Endodermal cell (in vitro differentiated cells): ENCODE measurements at places on chromosomes 2 and 18.

DNA sequence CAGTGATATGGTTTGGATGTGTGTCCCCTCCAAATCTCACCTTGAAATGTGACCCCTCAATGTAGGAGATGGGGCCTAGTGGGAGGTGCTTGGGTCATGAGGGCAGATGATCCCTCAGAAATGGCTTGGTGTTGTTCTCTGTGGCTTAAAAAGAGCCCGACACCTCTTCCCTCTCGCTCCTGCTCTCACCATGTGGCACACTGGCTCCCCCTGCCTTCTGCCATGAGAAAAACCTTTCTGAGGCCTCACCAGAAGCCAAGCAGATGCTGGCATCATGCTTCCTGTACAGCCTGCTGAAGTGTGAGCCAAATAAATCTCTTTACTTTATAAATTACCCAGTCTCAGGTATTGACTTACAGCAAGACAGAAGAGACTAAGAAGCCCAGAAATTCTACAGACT lies 357.1 kb downstream of the NRXN1 start:
- DNase-seq, result peak; percentile 67

GRCh38 chr18:46278481-46279465 lies 174.6 kb downstream of the HAUS1 start:
- DNase-seq, result no peak

- DNase-seq, result no peak
These were observed 51.7 kb upstream of the SPATS2L start for GRCh38 chr2:200254773-200255172.

DNA sequence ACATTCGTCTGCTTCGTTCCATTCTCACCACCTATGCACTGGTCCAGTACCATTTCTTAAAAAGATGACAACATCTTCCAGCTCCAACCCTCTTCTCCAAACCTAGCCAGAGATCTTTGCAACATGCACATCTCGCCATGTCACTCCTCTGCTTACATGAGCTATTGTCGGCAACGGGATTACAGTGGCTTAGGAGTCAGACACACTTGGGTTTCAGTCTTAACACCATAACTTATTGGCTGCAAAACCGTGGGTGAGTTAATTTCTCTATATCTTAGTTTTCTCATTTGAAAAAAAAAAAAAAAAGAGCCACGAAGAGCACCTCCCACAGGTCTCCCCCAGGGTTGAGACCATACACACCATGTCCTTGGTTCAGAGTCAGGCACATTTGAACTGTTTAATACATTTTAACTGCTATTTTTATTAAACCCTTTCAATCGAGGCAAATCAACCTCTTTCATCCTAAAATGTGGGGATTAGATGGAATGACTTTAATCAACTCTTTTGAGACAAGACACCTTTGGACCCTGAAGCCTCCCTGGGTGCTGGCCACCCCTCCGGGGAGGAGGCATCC lies 889 bp downstream of the ANKRD29 start:
- no peak for DNase-seq

- DNase-seq, result peak; percentile 73
These were observed 2.4 kb downstream of the EN1 start for GRCh38 chr2:118845005-118845521.

GRCh38 chr2:216260629-216261028 lies 111.7 kb downstream of the MARCHF4 start:
- DNase-seq, result no peak

DNA sequence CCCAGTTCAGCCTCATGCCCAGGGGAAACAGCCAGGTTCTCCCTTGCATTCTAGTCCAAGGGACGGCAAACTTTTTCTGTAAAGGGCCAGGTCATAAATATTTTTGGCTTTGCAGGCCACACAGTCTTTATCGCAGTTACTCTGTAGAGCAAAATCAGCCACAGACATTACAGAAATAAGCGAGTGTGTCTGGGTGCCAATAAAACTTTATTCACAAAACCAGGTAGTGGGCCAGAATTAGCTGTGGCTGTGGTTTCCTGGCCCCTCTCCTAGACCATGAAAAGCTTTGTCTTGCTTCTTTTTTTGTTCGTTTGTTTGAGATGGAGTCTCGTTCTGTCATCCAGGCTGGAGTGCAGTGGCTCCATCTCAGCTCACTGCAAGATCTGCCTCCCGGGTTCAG lies 80.1 kb downstream of the EIPR1 start:
- DNase-seq, result no peak

- DNase-seq, result no peak
These were observed 35.5 kb upstream of the PELI1 start for GRCh38 chr2:64179582-64180321.

- DNase-seq, result no peak
These were observed 721.8 kb downstream of the ERBB4 start for GRCh38 chr2:211816754-211817153.

DNA sequence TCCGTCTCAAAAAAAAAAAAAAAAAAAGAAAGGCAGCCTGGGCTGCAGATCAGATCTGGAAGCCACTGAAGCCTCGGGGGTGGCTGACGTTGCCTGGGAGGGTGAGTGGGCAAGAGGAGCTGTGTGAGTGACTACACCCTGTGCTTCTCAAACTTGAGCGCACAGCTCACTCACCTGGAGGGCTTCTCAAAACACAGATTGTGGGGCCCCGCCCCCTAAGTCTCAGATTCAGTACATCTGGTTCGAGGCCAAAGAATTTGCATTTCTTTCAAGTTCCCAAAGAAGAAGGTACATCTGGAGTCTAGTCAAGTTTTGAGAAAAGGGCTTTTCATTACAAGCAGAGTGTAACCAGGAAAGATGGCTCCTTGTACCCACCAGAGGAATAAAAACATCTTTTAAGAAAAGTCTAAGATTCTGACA lies 97.7 kb upstream of the CAB39 start:
- DNase-seq, result no peak

DNA sequence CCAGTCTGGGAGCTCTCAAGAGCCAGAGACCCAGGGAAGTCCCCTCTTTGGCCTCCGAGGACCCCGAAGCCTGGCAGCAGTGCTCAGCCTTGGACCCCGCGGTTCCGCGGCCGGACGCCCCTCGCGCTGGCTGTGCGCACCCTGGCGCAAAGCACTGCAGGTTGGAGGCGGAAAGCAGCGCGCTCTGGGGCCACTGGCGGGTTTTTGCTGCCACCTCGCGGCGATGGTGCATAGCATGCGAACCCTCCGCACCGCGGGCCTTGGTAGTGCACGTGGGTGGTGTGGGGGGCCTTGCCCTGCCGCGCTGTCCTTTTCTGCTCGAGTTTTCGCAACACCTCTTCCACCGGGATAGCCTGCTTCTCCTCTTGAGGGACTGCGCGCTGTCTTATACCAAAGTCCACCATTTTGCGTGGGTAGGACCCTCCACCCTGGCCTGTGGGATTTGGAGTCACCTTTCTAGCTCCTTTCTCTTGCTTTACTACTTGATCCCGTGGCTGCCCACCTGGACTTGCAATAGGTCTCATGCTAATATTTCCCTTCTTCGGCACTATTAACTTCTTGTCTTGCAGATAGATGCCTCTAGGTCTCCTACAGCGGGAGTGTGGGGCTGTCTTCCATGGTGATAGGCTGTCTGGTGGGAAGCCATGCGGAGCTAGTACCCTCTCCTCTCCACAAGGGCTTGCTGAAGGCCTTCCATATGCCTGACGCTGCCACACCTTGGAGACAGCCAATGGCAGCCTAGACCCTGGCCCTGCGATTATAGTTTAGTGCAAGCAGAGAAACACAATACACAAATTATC lies 14.3 kb downstream of the SIX3 start:
- peak; percentile 95 for DNase-seq

- peak; percentile 92 for DNase-seq
These were observed 17.3 kb downstream of the NCK2 start for GRCh38 chr2:105761931-105762515.

DNA sequence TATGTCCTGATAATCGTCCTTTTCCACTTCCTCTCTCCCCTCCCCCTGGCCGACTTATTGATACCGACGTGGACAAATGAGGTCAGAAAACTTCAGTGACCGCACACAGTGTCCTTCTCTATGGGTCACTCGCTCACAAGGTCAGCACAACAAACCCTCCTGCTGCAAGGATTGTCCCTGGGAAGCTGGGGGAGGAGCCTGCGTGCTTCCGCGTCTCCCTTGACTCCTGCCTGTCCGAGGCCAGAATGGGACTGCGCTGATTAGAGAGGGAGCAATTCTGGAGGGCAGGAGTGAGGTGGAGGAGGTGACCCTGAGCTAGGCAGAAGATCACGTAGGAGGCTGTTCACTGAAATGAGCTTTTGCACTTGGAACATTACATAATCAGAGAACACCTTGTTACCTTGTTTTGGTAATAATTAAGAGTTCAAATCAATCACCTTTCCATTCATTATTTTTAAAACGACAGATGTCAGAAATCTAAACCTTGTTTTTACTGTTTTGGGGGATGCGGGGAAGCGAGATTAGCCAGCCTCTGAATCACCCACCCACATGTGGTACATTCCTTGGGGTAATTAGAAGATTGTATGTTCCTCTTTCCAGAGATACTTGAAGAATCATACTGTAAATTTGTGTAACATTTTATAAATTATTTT lies 70.6 kb downstream of the CTAGE1 start:
- peak; percentile 90 for DNase-seq

- DNase-seq, result no peak
These were observed 65.0 kb downstream of the SLC39A10 start for GRCh38 chr2:195722075-195722474.

GRCh38 chr2:132383956-132384355 lies 32.6 kb upstream of the GPR39 start:
- DNase-seq, result no peak

DNA sequence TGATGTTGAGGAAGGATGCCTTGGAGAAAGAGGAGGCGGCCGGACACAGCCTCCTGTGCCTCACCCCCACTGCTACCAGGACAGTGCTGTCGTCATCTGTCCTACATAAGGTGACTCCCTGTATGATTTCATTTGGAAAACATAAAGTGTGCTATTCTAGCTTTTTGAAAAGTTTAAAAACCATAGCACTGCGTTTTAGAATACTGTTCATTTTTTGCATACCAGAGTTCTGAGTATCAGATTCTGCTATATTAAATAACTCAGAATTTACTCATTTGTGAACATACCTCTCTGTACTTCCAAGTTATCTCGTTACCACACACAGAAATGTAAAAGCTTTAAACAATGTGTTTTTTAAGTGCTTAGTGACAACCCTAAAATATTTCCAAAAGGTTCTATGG lies 302.9 kb downstream of the LRRTM1 start:
- DNase-seq, result no peak

GRCh38 chr2:150219861-150220260 lies 267.6 kb downstream of the RND3 start:
- no peak for DNase-seq

DNA sequence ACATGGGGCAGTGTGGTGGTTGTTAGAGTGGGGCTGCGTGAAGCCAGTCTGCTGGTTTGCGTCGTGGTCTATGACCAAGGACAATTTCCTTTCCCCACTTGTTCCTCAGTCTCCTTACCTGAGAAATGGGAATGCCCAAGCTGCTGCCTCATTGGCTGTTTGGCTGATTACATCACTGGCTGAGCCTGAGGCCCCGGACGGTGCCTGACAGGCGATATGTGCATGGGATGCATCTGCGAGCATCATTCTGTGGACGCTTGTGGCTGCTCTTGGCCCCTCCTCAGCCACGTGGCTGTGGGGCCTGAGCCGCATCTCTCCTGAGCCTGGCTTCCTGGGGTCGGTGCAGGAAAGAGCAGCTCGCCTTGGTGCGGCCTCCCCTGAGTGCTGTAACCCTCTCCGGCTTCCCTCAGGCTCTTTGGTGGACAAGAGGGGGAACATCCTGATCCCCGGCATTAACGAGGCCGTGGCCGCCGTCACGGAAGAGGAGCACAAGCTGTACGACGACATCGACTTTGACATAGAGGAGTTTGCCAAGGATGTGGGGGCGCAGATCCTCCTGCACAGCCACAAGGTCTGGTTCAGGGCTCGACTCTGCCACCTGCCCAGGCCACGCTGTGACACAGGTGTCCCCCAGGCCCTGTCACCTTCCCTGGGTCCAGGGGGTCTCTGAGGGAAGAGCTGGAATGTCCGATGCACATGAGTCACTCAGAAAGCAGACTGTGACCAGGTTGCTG lies 17.2 kb downstream of the CNDP2 start:
- DNase-seq, result no peak

DNA sequence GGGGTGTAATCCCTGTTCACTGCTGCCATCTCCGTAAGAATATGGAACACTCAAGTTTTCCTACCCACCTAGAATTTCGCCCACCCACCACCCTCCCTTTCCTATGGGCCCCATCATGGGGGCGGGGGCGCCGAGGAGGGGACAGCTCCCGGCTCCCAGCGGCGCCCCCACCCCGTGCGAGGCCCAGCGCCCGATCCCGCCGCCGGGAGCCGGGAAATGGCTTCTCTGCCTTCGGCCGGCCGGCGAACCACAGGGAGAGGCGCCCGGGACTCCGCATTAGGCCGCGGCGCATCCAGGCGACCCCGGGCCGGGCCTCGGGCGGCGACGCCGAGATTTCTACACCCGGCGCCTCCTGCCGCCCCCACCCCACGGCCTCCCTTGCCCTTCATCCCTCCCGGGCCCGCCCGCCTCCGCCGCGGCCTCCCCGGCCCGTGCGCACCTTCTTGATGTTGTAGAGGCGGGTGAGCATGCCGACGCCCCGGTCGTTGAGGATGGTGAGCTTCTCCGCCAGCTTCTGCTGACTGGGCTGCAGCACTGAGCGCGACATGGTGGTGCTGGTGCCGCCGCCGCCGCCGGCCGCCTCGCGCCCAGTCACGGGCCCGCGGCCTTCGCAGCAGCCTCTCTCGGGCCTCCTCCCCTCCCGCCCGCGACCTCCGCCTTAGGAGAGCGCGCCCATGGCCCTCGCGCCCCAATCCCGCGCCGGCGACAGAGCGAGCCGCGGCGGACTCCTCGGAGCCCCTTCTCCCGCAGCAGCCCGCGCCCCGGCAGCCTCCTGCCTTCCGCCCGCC lies 510 bp downstream of the NCKAP1 start:
- DNase-seq, result no peak

DNA sequence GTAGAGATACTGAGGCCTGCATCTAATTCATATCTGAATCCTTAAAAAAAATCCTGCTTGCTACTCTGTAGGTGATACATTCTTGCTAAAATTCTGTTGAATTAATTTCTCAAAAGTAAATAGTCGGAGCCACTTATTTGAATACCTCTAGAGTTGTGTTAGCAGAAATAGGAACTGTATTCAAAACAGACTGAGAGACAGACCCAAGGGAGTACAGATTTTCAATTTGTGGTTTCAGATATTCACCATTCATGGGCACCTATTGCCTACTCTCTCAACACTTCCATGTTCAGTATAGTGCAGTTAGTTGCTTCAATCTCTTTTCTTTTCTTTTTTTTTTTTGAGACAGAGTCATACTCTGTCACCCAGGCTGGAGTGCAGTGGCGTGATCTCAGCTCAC lies 46.6 kb upstream of the CTLA4 start:
- no peak for DNase-seq

DNA sequence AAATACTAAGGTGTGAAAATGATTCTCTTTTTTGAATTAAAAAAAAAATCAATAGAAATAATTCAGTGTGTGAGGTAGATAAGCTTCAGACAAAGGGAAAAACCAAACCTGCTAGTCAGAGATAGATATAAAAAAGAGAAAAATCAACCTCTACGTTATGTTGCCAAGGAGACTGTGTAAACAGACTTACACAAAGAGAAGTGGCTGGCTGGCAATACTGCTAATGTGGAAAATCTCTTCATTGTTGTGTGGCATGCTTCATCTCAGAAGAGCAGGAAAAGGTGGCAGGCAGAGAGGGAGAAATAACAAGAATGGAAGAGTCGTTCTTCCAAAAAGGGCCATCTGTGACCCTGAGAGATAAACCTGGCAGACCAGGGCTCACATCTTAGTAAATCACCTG lies 200.8 kb downstream of the SLC8A1 start:
- no peak for DNase-seq
